ENCODE measurements at places on chromosomes 11 and 22.

DNA sequence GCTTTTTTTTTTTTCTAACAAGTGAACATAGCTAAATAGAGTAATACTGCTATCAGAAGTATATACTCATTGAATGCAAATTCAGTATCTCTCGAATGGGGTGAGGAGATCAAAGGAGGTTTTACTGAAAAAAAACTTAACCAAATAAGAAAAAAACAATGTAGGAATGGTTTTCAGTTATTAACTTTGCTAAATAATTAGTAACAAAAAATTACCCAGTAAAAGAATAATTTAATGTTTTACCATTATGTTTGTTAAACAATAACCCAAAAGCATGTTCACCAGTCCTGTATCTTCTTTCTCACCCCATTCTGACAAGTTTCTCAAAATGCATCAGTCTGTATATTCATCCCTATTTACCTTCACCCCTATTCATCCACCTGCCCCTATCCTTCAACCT is 22.6 kb upstream of the CTSC start:
- DNase-seq, result no peak

DNA sequence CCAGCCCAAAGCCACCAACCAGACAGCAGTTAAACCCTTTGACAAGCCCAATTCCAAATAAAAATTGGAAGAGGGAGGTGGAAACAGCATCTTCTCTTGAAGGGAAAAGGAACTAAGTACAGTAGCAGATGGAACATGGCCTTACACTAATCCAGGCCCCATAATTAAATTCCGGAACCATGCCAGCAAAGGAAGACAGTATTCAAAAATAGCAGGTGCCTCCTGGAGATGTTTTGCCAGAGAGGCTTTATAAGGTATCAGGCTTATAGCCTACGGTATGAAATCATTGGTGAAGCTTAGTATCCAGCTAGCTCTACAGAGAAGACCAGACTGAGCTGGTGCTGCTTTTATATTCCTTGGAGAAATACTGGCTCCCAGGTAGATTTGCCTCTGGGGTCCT is 344.1 kb upstream of the API5 start:
- DNase-seq, result no peak

GRCh38 chr22:41411021-41411851 is 29.5 kb downstream of the TEF start:
- no peak for DNase-seq

DNA sequence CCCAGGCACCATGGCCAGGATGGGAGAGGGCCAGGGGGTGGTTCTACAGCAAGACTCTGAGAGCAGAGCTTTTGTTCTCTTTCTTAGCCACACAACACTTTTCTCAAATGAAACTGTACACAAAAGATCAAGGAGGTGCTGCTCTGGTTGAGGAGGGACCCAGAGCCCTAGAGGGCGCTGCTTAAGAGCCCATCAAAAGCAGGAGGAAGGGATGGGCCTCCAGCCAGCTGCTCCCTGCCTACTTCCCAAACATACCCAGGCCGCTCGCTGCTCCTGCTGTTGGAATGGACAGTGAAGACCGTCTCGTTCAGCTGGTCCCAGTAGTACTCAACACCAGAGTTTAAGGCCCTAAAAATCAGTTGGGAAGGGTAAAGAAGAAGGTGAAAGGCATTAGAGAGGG is 18.4 kb upstream of the CHRM4 start:
- DNase-seq, result no peak

DNA sequence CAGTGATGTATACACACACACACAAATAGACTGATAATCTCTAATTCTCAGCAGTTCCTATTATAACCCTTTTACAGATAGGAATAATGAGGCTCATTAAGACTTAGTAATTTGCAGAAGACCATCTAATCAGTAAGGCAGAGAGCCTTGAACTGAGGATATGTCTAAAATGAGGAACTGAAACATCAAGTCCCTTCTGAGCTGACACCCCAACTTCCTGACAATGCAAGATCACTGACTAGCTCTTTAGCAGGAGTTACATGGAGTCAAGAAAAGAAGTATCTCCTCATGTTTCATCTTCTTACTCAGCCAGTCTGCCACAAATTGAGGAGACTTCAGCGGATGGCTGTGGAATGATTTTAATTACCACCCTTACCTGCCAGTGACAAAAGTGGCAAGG is 193.0 kb downstream of the MSANTD4 start:
- no peak for DNase-seq

- no peak for DNase-seq
Measured at GRCh38 chr11:106277484-106277883, 200.0 kb downstream of the AASDHPPT start.

GRCh38 chr11:124346311-124346955 is 26.4 kb upstream of the OR8D2 start:
- DNase-seq, result no peak

GRCh38 chr11:78048561-78048960 is 15.1 kb upstream of the THRSP start:
- DNase-seq, result no peak

DNA sequence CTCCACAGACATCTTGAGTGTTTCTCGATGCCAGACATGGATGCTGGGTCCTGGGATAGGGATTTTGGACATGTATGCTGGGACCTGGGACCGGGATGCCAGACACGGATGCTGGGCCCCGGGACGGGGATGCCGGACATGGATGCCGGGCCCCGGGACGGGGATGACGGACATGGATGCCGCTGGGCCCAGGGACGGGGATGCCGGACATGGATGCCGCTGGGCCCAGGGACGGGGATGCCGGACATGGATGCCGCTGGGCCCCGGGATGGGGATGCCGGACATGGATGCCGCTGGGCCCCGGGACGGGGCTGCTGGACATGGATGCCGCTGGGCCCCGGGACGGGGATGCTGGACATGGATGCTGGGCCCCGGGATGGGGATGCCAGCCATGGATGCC is 97.1 kb upstream of the NNMT start:
- DNase-seq, result no peak

GRCh38 chr11:121581607-121582006 is 128.8 kb upstream of the SORL1-AS1 start:
- DNase-seq, result no peak

DNA sequence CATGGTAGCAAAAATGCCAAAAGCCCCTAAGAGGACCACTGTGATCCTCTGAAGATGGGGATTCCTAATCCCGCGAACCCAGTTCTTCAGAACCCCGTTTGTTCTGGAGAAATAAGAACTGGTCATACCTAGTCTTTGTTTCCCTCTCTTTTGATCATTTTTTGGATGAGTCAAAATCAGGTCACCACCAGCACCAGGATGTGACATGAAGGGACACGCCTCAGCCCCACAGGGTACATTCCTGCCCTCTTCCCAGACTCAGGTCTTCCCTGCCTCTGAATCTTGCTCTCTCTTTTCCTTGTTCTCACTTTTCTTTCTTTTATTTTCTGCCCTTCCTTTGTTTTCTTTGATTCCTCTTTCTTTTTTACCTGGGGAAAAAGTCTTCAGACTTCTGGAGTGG is 14.6 kb upstream of the ANO1 start:
- DNase-seq, result no peak

DNA sequence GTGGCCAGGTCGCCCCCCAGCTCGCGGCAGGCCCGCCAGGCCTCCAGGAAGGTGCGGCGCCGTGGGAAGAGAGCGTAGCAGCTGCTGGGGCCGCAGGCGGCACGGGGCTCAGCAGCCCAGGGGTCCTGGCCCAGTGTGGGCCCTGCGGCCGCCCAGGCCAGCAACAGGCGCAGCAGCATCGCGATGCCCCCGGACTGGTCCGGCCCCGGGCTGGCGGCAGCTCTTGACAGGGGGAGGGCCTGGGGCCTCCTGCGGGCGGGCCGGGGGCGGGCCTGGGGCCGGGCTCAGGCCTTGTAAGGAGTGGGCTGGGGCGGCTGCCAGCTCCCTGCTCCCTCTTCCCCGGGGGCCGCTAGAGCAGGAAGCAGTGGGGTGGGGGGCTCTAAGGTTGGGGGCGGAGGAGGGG is at the start of gene CD248:
TSS of gene CD248 (minus strand) at position 196 of the 403 bp plus-strand sequence. CDS start at position 179, 17 bp downstream.
- no peak for DNase-seq

- no peak for DNase-seq
Measured at GRCh38 chr22:44051961-44052360, 27.9 kb downstream of the PARVB start.

All from stimulated activated CD4-positive, alpha-beta T cell treated with anti-CD3 and anti-CD28 coated beads, TNF-alpha, amount 100 ng/mL, for 48 hours (primary cell).